ENCODE measurements at places on chromosomes 5 and 9. TPM values are rescaled to one million over a fixed set of nuclear protein-coding genes. Genes with fewer than 3 reads are reported as not detected.

Gene SHOC1
- 0.02 TPM for total RNA-seq

Gene GFRA3
- 0.05 TPM for total RNA-seq

Gene CCNJL
- 11.3 TPM for total RNA-seq

Gene ZNF366
- total RNA-seq, result not detected

Gene LCN6
- not detected for total RNA-seq

Gene ELL2
- 32.6 TPM for total RNA-seq

Gene LARP1
- total RNA-seq, result 174 TPM

Gene TSSK1B
- not detected for total RNA-seq

Gene MELK
- total RNA-seq, result 71.7 TPM

Gene CCL21
- not detected for total RNA-seq

Gene DNAH5
- total RNA-seq, result 2.0 TPM

Gene SNCB
- total RNA-seq, result 1.7 TPM

Gene VPS13A
- total RNA-seq, result 10.1 TPM

Gene GPR151
- not detected for total RNA-seq

Gene EFNA5
- 14.7 TPM for total RNA-seq

Gene SLC25A51
- total RNA-seq, result 24.2 TPM

Gene SLCO6A1
- not detected for total RNA-seq

Gene PCDHAC1
- total RNA-seq, result 1.5 TPM

Gene SLC22A4
- 4.9 TPM for total RNA-seq

Gene ADAMTS13
- total RNA-seq, result 0.30 TPM
